ENCODE measurements at places on chromosomes 1 and 21. TPM values are rescaled to one million over a fixed set of nuclear protein-coding genes. Genes with fewer than 3 reads are reported as not detected.

PTPN22 gene
- 3.7 TPM for total RNA-seq

PLXNA2 gene
- total RNA-seq, result 69.5 TPM

CYP4X1 gene
- 1.7 TPM for total RNA-seq

CLCA1 gene
- total RNA-seq, result not detected

GBP1 gene
- total RNA-seq, result 25.5 TPM

DPT gene
- not detected for total RNA-seq

ELAPOR1 gene
- total RNA-seq, result 0.09 TPM

GIPC2 gene
- 18.6 TPM for total RNA-seq

GJA9 gene
- total RNA-seq, result not detected

OR2T2 gene
- total RNA-seq, result not detected

PLCH2 gene
- total RNA-seq, result 0.09 TPM

FASLG gene
- not detected for total RNA-seq

ANGEL2 gene
- total RNA-seq, result 33.3 TPM

FCGR3A gene
- total RNA-seq, result not detected

C1QB gene
- total RNA-seq, result not detected

RASSF5 gene
- total RNA-seq, result 0.54 TPM

Data from endothelial cell of coronary artery (primary cell).